Right cardiac atrium (tissue), 5 donors: ENCODE measurements at places on chromosomes 1 and 21. TPM values are rescaled to one million over a fixed set of nuclear protein-coding genes. Genes with fewer than 3 reads are reported as not detected.

Gene SPRR2E
- total RNA-seq = not detected

DNA sequence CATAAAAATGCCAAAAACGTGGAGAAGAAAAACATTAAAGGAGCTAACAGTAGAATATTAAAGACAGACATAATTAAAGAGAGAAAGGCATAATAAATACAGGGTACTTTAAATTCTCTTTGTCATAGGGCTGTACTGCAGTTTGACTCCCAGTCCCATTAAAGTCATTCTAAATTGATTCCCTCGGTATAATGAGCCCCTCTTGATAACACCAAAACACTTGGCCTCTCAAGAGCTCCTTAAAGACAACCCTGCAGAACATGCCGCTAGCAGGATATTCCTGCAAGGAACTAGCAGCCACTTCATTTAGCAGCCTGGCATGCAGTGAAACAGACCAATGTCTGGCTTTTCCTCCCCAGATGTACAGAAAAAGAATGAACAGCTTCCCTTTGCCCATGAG lies 273.8 kb upstream of the ESRRG start:
- DNase-seq = no peak

Gene ANGPTL3
- not detected for total RNA-seq

DNA sequence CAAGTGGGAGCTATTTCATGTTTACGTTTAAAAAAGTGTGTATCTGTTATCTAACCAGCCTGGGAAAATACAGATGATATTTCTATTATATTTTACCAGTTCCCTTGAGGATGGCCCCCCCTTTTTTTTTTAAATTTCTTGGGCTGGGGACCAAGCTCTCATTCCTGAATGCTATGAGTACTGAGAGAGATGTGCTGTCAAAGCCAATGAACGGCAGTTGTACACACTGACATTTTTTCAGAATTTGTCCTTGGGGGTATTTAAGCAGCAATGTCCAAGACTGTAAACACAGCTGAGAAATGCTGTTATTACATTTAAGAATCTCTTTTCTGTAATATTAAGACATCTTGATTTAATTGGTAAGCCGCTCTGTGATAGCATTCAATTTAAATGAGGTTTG lies 177.9 kb downstream of the ST6GALNAC3 start:
- no peak for DNase-seq

DNA sequence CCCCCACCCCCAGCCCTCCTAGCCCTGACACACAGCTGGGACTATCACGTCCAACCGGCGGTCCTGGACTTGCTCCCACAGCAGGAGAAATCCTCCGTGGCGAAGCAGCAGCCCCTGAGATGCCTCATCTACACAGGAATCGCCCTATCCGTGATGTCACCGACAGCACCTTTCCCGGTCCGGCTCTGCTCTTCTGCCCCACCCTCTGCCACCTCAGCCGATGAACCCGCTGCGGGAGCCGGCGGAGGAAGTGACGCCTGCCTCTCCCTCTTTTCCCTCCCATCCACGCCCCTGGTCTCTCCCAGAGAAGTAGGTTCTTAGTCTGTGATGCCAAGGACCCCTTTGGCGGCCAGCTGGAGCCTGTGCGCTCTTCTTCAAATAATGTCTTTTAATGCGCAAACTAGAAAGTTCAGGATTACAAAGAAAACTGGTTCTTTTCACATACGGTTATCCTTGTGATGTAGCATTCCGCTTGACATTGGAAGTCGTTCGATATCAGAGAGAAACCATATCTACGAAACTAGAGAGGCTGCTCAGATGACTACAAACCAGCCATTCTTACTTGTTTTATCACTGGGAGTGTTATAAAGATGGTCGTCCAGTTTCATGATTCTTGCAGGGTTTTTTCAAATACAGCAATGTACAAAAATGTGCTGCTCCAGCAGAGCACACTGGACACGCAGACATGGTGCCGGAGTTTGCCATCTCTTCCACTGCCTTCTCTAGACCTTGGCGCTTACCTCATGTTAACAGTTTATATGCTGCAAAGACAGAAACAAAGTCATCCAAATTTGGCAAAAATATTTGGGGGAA lies 120.3 kb downstream of the PPIAL4G start:
- no peak for DNase-seq

Gene MSH4
- 0.76 TPM for total RNA-seq

Gene SLC25A34
- total RNA-seq = 3.3 TPM

GRCh38 chr1:55555956-55556725 lies 341.0 kb upstream of the USP24 start:
- DNase-seq = no peak

- DNase-seq = no peak
Observed at GRCh38 chr1:62823556-62823955, 39.6 kb downstream of the ATG4C start.
